ENCODE measurements at places on chromosomes 7 and 10.
A peak's percentile ranks its signal among the peaks of the same experiment; 100 is the strongest.

DNA sequence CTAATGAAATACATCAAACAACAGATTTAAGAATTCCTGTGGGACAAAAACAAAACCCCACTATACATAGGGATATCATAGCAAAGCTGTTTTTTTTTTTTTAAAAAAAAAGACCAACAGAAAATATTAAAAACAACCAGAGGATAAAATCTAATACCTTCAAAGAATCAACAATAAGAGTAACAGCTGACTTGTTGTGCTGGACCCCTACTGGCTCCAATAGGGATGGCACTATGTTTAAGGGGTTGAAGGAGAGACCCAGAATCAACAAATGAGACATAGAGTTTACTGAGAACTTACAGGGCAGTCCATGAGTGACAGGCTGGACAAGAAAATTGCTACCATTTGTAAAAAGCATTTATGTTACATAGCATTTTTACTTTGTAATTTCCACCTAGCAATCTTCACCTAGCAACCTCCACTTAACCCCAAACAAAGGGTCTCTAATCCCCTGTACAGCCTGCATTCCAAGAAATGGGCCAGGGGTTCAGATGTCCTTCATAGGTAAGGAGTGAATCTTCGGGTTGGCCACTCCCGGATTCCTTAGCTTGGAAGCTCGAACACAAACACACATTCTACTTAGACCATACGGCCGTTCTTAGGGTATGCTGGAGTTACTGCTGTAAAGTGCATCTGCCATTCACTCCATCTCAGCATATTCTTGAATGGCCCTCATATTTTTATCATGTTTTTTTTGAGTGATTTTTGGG is 25.8 kb downstream of the ASZ1 start:
- DNase-seq: no peak

DNA sequence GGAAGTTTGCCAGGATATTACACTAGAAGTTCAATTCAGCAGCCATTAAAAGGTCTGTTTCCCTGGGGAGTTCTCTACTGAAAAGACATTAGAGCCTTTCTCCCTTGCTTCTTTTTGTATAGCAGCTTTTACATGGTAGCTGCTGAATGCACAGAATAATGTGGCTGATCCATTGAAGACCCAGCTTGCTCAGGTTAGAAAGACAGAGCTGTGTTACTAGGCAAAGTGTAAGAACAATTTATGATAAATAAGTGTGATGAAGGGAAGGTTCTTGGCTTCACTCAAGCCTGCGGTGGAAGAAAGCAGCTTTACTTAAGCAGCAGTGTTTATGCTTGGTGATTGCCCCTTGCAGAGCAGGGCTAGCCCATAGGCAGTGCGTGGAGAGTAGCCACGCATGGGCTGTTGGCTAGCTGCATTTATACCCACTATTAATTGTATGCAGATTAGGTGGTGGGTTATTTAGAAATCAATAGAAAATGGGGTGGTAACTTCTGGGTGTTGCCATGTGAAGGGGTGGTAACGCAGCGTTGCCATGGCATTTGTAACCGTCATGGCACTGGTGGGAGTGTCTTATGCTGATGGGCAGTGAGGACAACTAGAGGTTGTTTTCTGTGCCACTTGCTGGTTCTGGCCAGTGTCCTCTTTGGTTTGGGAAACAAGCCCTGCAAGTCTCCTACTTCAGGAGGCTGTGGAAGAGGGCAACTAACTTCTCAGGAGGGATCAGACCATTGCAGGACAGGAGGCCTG is 942.9 kb downstream of the NRG3 start:
- no peak for DNase-seq

- DNase-seq: no peak
These were observed 116.8 kb downstream of the ETV1 start for GRCh38 chr7:13872709-13873108.

GRCh38 chr7:247181-247580 is 42.8 kb upstream of the FOXL3 start:
- no peak for DNase-seq

GRCh38 chr10:44011603-44011981 is 362.9 kb upstream of the ZNF32 start:
- DNase-seq: no peak

DNA sequence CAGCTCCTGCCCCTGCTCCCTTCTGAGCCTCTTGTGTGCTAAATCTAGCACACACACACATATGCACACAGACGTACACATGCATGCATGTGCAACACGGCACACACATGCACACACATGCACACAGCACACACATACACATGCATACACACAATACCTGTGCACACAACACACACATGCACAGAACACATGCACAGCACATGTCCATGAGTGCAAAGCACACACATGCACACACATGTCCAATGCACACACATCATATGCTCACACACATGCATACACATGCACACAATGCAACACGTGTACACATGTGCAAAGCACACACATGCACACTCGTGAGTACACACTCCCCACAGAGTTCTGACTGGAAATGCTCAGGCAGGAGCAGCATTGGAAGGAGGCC is 115.0 kb downstream of the WDR37 start:
- DNase-seq: no peak

DNA sequence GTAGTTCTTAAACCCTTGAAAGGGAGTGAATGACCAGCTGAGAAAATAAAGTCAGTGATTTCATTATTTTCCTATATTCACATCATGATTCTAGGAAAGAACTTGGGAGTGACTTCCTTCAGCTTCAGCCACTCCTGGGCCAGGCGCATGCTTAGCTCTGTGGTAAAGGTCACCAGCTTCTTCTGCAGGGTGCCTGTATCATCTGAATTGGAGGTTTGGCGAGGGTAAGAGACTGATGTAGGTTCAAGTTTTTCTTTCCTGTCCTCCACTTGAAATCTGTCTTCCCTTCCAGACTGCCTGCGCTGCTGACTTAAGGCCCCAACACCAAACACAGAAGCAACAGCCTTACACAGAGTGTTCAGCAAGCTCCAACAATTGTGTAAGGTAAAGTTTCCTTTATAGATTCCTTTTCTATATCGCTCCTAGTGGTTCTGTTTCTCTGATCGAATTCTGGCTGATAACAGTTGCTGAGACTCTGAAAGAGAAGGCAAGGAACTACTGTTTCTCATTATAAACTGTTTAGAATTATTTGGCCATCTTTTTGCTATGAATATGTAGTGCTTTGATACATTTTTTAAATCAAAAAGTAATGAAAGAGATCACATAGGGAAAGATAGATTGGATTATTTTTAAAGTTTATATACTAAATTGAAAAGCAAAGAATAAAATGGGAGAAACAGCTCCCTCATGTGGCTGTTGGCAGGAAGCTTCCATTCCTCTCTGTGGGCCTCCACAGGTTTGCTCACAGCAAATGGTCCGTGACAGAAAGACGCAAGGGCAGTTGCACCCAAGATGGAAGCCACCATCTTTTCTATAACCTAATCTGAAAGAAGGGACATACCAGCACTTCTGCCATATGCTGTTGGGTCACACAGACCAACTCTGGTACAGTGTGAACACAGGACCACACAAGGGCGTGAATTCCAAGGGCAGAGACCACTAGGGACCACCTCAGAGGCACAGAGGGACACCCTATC is 14.0 kb downstream of the GATAD1 start:
- peak; percentile 10 for DNase-seq

DNA sequence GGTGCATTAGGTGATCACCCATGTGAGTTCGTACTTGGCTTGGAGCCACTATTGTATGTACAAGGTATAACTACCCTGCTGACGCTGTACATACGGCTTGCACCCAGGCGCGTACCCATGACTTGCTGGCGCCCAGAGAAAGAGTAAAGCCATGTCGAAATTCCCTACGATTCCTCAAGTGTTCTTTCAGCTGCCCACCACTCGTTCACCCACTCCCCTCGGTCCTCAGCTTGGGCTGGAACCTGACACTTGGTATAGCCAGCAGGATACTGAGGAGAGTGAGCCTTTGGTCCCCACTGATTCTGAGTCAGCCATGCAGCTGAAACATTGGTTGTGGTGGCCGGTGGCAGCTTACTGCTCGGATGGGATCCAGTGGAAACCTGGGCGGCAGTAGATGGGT is 241.5 kb downstream of the CACNA2D1 start:
- no peak for DNase-seq

DNA sequence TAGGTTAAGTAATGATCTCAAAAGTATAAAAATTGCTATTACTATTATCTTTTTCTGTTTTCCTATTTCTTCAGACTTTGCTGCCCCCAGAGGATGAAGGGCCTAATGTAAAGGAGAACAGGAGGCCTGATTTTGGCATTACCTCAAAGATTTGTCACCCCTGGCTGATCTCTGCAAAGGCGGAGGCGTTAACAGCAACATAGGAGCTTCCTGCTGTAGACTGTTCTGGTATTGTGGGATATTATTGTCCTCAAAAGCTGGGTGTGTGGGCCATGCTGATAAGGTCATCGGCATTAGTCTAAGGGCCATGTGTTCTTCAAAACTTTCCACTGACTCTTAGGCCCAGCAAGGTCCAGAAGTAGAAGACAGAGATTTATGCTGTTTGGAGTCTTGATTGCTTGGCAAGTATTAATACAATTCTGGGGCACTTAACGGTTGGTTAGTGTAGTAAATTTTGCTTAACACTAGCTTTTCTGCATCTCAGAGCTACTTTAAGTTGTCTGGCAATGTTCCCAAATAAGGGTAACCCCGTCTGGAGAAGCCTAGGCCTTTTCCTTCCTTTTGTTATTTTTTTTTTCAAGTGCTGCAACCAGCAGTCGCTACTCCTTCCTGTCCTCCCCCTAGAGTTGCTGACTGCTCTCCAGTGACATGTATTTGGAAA is 14.0 kb upstream of the ENTPD1 start:
- DNase-seq: peak; percentile 49

- no peak for DNase-seq
These were observed 82.4 kb upstream of the SLC13A1 start for GRCh38 chr7:123282181-123282580.

- no peak for DNase-seq
These were observed 107.3 kb upstream of the NANOS1 start for GRCh38 chr10:118922226-118922625.

GRCh38 chr7:131904760-131905327 is 348.4 kb upstream of the PODXL start:
- DNase-seq: no peak

GRCh38 chr7:80380957-80381356 is 130.9 kb downstream of the GNAT3 start:
- no peak for DNase-seq

- no peak for DNase-seq
These were observed 25.3 kb downstream of the CFAP46 start for GRCh38 chr10:132916956-132917666.

DNA sequence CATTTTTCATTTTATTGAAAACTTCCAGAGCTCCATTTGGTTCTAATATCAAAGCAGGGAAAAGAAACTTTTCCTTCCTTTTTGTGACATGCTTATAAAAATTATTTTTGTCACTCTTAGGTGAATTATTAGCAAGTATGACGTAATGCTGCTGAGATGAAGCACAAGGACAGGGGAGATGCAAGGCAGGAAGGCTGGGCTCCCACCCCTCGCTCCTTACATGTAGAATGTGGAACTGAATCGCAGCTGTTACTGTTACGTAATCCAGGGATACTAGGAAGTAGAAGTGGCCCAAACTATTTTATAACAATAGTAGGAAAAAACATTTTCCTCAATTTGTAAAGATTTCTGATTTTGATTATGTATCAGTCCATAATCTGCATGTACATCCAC is 17.1 kb upstream of the GTPBP4 start:
- DNase-seq: no peak

GRCh38 chr7:139702811-139703486 is 74.8 kb downstream of the HIPK2 start:
- peak; percentile 63 for DNase-seq

DNA sequence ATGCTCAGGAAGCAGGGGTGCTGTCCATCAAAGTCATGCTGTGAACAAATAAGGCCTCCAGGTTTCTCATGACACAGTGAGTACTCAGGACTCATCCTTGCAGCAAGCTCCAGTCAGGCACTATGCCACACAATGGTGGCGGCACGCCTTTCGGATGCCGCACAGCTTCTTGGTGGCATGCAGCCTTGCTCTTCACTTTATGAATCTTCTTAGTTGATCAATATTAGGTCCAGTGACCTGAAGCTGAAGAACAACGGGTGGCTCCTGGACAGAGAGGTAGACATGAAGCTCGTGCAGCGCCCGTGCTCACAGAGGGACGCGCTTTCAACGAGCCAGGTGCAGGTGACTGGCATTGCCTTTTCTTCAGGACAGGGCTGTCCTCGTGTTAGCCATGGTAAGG is 653.0 kb upstream of the MGMT start:
- no peak for DNase-seq

DNA sequence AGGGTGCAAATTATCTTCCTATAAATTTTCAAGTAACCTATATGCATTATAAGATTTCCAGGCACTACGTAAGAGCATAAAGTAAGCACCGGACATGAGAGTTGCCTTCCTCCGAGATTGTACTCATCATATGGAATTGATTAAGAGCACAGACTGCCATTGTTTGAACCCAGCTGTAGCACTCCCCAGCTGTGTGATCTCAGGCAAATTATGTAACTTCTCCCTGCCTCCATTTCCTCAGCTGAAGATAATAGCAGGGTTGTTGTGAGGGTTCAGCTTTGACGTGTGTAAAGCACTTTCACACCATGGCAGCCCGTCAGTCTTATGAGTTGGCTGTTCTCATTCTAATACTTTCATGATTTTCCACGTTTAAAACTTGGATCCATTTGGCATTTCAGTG is 122.6 kb downstream of the ITIH5 start:
- no peak for DNase-seq

GRCh38 chr10:339038-339391 is 203.8 kb downstream of the ZMYND11 start:
- no peak for DNase-seq

- DNase-seq: no peak
These were observed 1113.8 kb upstream of the LRRTM3 start for GRCh38 chr10:65811931-65812525.

- no peak for DNase-seq
These were observed 48.7 kb downstream of the IQUB start for GRCh38 chr7:123485721-123486120.

- DNase-seq: no peak
These were observed 252.6 kb downstream of the DOCK4 start for GRCh38 chr7:111953611-111954010.

DNA sequence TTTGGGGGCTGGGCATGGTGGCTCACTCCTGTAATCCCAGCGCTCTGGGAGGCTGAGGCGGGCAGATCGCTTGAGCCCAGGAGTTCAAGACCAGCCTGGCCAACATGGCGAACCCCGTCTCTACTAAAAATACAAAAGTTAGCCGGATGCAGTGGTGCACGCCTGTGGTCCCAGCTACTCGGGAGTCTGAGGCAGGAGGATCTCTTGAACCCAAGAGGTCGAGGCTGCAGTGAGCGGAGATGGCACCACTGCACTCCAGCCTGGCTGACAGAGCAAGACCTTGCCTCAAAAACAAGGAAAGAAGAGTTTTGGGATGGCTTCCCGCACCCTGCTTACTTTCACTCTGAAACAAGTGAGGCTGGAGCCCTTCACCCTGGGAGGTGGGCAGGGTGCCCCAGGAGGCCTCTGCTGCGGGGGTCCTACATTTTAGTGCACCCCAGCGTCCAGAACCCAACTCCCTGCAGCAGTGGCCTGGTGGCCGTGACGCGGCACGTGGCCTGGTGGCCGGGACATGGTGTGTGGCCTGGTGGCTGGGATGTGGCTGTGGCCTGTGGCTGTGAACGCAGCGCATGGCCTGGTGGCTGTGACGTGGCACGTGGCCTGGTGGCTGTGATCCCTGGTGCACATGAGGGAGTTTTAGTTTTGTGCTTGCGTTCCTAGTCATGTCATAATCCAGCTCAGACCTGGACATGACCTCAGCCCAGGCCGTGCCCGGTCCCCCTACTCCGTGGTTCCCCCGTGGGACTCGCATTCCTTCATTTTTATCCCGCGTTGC is 9.3 kb downstream of the KNDC1 start:
- DNase-seq: no peak

- DNase-seq: no peak
These were observed 208.3 kb downstream of the LRMDA start for GRCh38 chr10:75639736-75640135.

GRCh38 chr7:130488392-130489139 is 3.3 kb upstream of the MEST start:
- DNase-seq: no peak
